ENCODE measurements at places on chromosomes 7 and 10. TPM values are rescaled to one million over a fixed set of nuclear protein-coding genes. Genes with fewer than 3 reads are reported as not detected.
A peak's percentile ranks its signal among the peaks of the same experiment; 100 is the strongest.

GPR15LG gene
- not detected for total RNA-seq

GRCh38 chr10:117497736-117498135, 44.8 kb upstream of the EMX2 start:
- peaks cover 3% of the 10 kb centered on the region for H3K4me1 ChIP-seq
- no peak for DNase-seq
- H3K36me3 ChIP-seq = no peaks in the 10 kb centered on the region
- H3K27me3 ChIP-seq = peaks cover 4% of the 10 kb centered on the region

DNA sequence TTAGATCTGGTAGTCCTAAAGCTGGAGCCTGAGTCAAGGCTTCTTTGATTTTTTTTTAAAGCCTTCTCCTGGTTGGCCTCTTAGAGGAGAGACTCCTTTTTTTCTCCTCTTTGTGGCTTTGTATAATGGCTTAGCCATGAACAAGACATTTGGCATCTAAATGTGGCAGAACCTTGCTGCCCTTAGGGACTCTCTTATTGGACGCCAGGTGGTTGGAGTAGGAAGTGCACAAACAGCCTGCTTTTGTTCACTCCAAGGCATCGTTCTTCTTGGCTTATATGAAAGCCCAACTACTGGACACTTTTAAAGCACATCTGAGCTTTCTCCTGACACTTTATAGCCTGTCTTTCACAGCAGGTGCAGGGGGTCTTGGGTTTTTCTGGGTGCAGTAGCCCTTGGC, 25.0 kb downstream of the ZPBP start:
- H3K27ac ChIP-seq = no peak overlapping the region
- peak overlapping the region; percentile 67 for H3K4me3 ChIP-seq
- no peaks in the 10 kb centered on the region for H3K36me3 ChIP-seq

GPRIN2 gene
- total RNA-seq = not detected

DNA sequence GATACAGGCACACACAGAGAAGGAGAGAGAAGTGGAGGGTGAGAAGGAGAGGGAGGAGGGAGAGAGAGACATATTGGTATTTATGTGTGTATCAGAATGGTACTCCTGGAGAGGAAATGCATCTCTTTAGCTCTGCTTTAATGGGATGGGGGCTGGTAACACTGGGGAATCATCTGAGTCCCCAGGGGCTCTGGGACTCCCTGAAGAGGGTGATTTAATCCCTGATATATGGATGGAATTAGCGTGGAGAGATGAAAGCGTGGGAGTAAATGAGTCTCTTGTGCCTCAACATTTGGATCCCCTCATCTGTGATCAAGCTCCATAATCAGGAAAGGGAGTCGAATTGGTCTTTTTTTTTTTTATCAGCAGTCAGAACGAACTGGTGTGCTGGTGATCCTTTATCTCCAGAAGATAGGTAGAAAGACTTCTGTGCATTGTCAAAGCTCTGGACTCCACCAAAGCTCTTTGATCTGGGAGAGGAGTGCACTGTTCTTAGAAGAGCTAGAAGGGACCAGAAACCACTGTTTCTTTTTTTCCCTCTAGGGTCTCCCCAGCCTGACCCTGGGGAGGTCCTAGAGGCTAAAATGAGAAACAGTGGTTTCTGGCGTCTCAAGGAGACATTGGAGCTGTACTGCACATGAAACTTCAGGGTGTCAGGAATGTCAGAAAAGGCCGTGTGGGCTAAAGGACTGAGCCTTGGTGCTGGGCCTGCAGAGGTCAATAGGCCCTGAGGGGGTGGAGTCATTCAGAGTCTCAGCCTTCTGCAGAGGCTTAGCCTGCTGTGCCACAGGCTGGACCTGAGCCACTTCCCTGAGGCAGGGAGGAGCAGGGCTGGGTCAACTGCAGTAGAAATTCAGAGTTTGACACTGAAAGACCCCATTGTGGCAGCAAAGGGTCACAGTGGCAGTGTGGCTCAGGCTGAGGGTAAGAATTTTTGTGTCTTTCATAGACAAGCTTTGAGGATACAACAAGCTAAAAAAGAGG, 234.4 kb upstream of the SLC26A5 start:
- no peaks in the 10 kb centered on the region for H3K36me3 ChIP-seq
- no peaks in the 10 kb centered on the region for H3K27me3 ChIP-seq
- H3K27ac ChIP-seq = peak overlapping the region; percentile 51
- H3K4me1 ChIP-seq = peaks cover 25% of the 10 kb centered on the region

GRCh38 chr7:115676080-115676479, 354.5 kb downstream of the TFEC start:
- H3K27ac ChIP-seq = no peak overlapping the region
- no peaks in the 10 kb centered on the region for H3K27me3 ChIP-seq
- peaks cover 20% of the 10 kb centered on the region for H3K4me1 ChIP-seq
- no peaks in the 10 kb centered on the region for H3K36me3 ChIP-seq
- H3K4me3 ChIP-seq = peak overlapping the region; percentile 38

LLCFC1 gene
- not detected for total RNA-seq

TACR2 gene
- 0.36 TPM for total RNA-seq

DNA sequence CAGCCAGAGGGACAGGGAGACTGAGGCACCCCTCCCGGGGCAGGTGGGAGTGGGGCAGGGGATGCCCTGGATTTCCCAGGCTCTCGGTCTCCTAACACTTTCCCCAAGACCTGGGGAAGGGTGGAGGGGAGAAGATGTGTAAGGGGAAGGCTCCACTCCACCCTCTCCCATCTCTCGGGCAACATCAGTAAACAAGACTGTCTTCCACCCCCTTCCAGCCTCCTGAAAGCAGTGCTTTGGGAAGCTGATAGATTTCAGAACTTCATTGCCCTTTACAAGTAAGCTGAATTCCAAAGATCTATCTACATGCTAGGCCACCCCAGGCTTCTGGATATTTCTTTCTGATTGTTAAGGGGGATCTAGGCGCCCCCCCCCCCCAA, 3.7 kb downstream of the FLNC start:
- H3K4me3 ChIP-seq = peak overlapping the region; percentile 95
- DNase-seq = no peak
- peaks cover 43% of the 10 kb centered on the region for H3K36me3 ChIP-seq

TDRD1 gene
- 0.59 TPM for total RNA-seq

- H3K4me1 ChIP-seq = no peaks in the 10 kb centered on the region
- no peaks in the 10 kb centered on the region for H3K27me3 ChIP-seq
- no peak overlapping the region for H3K27ac ChIP-seq
- no peak for DNase-seq
- no peaks in the 10 kb centered on the region for H3K36me3 ChIP-seq
These were observed 230.6 kb upstream of the KIAA1217 start for GRCh38 chr10:23978317-23978716.

HOXA1 gene
- 1.5 TPM for total RNA-seq

EGFR gene
- total RNA-seq = 104 TPM

DNA sequence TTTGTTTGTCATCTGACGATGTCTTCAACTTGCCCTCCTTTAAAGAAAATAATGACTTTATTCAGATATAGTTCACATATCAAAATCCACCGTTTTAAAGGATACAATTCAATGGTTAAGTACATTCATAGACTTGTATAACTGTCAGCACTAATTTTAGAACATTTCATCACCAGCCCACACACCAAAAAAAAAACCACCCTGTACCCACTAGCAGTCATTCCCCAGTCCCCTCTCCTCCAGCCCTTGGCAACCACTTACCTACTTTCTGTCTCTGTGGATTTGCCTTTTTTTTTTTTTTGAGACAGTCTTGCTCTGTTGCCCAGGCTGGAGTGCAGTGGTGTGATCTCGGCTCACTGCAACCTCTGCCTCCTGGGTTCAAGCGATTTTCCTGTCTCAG, 5.3 kb upstream of the HILPDA start:
- peaks cover 20% of the 10 kb centered on the region for H3K4me1 ChIP-seq
- H3K36me3 ChIP-seq = no peaks in the 10 kb centered on the region
- no peak overlapping the region for H3K4me3 ChIP-seq

DNA sequence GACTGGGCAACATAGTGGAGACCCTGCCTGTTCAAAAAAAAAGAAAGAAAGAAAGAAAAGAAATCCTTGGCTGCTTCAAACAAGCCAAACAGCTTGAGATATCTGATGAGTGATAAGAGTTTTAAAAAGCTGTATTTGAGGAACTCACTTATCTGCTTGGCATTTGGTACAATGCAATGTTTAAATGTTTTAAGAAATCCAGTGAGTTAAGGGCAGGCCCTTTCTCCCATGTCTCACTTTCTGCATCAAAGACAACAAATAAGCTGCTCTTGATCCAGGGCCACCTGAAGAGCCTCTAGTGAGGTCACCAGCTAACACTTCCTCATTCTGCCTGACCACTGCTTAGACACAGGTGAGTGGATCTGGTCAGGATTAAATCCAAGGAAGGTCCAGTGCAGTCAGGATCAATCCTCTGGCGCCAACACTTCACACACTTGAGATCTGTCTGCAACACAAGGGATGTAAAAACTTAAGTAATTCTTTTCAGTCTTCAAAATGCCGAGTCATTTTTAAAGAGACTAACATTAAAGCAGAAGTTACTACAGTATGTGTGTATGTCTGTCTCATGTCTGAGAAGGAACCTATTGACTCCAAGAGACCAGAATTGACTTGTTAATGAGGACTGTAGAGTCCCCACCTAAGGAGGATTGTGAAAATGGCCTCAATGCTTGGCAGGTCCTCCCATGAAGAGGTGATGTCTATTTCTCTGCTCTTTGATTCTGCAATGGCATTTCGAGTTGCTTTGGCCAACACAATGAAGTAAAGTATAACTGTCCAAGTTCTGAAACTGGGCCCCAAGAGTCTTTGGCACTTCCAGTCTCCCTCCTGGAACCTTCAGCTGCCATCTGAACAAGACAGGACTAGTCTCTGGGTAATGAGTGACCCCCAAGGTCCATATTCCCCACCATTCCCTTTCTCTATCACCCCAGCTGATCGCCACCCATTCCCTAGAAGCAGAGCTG, 43.1 kb downstream of the CREB3L2 start:
- no peak overlapping the region for H3K4me3 ChIP-seq
- no peaks in the 10 kb centered on the region for H3K27me3 ChIP-seq
- H3K27ac ChIP-seq = peak overlapping the region; percentile 85

- no peaks in the 10 kb centered on the region for H3K4me1 ChIP-seq
- H3K27me3 ChIP-seq = peaks cover 3% of the 10 kb centered on the region
- no peak overlapping the region for H3K4me3 ChIP-seq
- DNase-seq = no peak
- H3K27ac ChIP-seq = no peak overlapping the region
These were observed 43.2 kb downstream of the VAX1 start for GRCh38 chr10:117094856-117095255.

DNA sequence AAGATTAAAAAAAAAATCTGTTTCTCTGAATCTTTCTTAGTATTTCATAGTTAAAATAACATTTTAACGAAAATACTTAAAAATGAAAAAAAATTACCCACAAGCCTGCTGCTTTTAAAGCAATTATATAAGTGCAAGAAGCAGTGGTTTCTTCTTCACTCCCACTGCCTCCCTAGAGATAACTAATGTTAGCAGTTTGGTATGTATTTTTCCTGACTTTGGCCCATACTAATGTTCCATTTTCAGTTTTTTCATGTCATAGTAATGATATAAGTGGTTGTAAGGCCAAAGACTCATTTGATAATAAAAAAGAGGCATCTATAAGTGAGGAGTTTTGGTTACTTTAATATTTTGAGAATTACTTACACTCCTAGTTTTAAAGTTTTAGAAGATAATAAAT, 24.3 kb upstream of the LAMB1 start:
- H3K4me1 ChIP-seq = peaks cover 31% of the 10 kb centered on the region
- H3K27me3 ChIP-seq = no peaks in the 10 kb centered on the region
- H3K36me3 ChIP-seq = no peaks in the 10 kb centered on the region
- no peak overlapping the region for H3K4me3 ChIP-seq

GRCh38 chr10:113073549-113074189, 123.6 kb downstream of the TCF7L2 start:
- peak overlapping the region; percentile 50 for H3K4me3 ChIP-seq
- H3K4me1 ChIP-seq = peaks cover 28% of the 10 kb centered on the region
- H3K27ac ChIP-seq = peak overlapping the region; percentile 86
- H3K27me3 ChIP-seq = no peaks in the 10 kb centered on the region
- DNase-seq = peak; percentile 93
- H3K36me3 ChIP-seq = no peaks in the 10 kb centered on the region

DNA sequence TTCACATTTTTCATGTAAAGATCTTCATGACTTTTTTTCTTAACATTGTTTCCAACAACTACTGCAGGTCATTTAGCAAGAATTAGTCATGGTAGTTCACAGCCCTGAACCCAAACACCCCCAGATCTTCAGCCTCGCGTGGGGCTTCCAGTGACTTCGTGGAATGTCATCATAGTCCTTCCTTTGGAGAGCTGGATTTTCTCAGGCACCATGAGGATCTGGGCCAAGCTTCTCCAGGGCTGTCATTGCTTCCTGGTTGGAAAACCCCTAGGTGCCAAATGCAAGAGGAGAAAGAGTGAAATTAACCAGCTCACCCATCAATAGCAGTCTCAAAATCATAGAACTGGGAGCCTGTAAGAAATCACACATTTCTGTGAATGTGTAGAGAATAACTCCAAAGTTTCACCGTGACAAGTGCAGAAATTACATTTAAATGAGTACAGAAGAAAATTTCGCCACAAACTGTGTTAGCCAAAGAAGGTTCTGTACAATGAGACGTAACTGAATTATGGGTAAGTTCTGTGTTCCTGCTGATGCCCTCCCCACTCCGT, 175.4 kb downstream of the CELF2 start:
- no peak overlapping the region for H3K4me3 ChIP-seq
- H3K27me3 ChIP-seq = no peaks in the 10 kb centered on the region
- H3K27ac ChIP-seq = no peak overlapping the region
- H3K36me3 ChIP-seq = no peaks in the 10 kb centered on the region
- DNase-seq = no peak
- H3K4me1 ChIP-seq = no peaks in the 10 kb centered on the region

DNA sequence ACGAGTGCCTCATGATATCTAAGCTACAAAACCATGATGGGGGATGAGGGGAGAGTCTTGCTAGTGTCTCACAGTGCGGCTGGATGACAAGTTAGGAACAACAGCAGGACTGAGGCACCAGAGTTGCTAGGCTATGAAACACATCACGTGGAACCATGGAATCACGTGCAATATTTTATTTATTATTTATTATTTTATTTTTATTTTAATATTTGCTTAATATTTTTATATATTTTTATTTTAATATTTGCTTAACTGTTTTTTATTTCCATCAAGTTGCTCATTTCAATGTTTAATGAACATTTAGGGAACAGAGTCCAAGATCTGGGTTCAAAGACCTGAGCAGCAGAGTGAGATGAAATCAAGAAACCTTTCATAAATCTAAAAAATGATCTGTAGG, 614.6 kb downstream of the CNTNAP2 start:
- no peaks in the 10 kb centered on the region for H3K36me3 ChIP-seq
- no peaks in the 10 kb centered on the region for H3K4me1 ChIP-seq
- H3K27ac ChIP-seq = no peak overlapping the region
- no peaks in the 10 kb centered on the region for H3K27me3 ChIP-seq
- no peak overlapping the region for H3K4me3 ChIP-seq

All from osteoblast (primary cell).